Placental pericyte (primary cell): ENCODE measurements at places on chromosomes 3 and 15. TPM values are rescaled to one million over a fixed set of nuclear protein-coding genes. Genes with fewer than 3 reads are reported as not detected.

TTC21A gene
- total RNA-seq: 2.7 and 3.5 TPM in 2 replicates

FOXL2 gene
- 0.44 and 18.2 TPM in 2 replicates for total RNA-seq

STAB1 gene
- under 0.01 and 0.57 TPM in 2 replicates for total RNA-seq

RAP2B gene
- total RNA-seq: 21.2 and 28.3 TPM in 2 replicates
